H1 (cell line): ENCODE measurements at places on chromosomes 4 and X. TPM values are rescaled to one million over a fixed set of nuclear protein-coding genes. Genes with fewer than 3 reads are reported as not detected.

DNA sequence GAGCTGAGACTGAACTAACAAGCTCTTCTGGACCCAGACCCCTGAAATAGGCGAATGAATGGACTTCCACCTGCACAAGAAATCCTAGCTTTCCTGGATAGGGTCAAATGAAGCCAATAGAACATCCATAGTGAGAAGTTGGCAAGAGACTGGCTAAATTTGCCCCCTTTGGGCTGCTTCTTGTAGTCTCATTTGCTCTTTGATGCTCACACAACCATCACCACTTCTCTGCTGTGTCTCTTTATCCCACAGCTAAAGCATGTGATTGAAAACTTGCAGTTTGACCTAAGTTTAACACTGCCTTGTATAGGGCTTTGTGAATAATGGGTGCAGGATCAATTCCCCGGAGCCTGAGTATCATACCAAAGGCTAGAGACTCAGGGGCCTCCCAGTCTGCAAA is 38.2 kb downstream of the NLGN3 start:
- DNase-seq: no peak

DNA sequence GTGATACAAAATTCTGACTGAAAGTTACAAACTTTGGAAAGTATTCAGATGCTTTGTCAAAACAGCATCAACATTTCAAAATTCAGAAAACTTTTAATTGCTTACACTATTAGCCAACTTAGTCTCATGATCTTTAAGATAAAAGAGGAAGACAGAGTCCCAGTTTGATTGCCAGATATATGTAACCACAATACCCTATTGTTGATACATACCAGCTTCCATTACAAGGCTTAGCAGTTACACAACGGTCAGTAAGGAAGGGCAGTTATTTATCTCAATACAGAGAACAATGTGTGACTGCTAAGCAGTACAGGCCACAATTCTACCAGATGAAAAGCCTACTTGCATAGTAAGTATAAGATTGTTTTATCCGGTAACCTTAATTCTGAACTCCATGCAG is 138.4 kb downstream of the SPANXN3 start:
- DNase-seq: no peak

- DNase-seq: no peak
Measured at GRCh38 chr4:987624-988513, 1.0 kb downstream of the IDUA start.

DNA sequence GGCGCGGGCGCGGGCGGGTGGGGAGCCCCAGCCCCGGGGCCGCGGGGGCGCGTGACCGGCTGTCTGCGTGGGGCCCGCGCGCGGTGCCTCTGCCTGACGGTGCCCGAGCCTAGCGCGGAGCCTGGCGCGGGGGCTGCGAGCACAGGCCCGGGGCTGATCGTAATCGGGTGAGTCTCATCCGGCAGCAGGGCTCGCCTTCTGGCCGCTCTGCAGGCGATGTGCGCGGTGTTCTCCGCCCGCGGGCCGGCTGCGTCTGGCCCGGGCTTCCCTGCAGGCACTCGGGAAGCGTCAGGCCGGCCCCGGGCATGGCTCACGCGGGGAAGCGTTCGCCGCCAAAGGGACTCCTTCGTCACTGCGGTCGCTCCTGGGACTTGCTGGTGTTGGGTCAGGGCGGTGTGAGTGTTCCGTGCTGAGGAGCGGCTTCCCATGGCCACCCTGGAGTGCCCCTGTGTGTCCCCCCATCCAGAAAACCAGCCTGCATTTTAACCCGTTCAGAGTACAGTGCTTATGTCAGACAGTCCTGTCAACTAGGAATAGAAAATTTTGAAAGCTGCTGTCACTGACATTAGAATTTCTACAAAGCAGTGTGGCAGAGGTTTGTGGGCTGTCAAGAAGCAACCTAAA is 40.6 kb downstream of the FAM149A start:
- peak; percentile 64 for DNase-seq

GRCh38 chrX:8147226-8147625 is 23.8 kb downstream of the VCX2 start:
- DNase-seq: no peak

DNA sequence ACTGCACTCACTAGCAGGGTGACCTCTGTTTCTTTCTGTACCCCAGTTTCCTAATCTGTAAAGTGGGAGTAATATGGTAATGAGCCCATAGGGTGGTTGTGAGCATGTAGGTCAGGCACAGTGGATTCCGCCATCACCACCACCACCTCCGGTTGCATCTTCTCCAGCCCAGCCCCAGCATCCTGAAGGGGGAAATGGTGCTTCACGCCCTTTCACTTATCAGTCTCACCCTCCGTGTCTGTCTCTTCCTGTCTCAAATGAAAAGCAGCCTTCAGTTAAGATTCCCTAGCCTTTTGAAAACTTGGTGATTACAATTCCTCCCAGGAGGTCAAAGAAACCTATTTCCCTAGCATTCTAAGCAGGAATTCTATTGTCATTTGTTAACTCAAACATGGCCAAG is 16.9 kb upstream of the XPNPEP2 start:
- no peak for DNase-seq

- DNase-seq: no peak
Measured at GRCh38 chr4:15469402-15470127, at the start of gene CC2D2A. CC2D2A (plus strand) TSS chr4:15469882; CDS start chr4:15475933, 6,051 bp downstream.

- DNase-seq: no peak
Measured at GRCh38 chr4:163113921-163114713, 52.6 kb downstream of the NAF1 start.

DNA sequence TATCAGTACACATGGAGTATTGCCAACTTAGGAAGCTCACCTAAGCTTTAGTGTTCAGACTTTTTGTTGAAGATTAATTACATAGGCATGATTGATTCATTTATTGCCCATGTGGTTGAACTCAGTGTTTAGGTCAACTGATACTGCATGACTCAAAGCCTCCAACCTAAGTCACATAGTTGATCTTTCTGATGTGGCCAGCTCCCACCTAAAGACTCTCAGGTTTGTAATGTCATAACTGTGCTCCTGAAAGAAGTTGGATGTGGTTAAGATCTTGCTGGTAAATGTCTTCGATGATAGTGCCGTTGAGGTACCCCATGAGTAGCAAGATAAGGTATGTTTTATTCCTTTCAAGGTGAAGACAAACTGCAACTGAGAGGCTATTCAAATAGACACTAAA is 192.5 kb downstream of the EDA start:
- no peak for DNase-seq

- no peak for DNase-seq
Measured at GRCh38 chrX:130082244-130083106, 27.8 kb downstream of the ELF4 start.

SSX2B gene
- total RNA-seq: not detected in 2 replicates

FAM149A gene
- 7.5 and 8.5 TPM in 2 replicates for total RNA-seq
